Activated CD4-positive, alpha-beta T cell treated with anti-CD3 and anti-CD28 coated beads, Interleukin-2, amount 50 U/mL, for 24 hours (primary cell): ENCODE measurements at places on chromosomes 4 and X.

DNA sequence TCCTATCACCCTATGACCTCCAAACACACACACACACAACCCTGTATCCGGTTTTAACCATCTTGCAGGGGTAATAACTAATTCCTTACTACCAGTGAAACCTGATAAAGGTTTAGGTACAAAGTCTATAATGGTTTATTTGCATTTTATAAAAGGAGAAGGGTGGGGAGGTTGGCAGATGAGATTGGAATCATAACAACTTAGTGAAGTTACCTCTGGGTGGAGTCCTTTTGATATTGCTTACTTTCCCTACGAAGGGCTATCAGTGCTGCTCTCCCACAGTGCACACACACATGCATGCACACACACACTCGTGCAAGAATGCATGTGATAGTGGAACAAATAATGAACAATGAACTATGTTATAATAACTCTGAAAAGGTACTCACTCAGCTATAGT is 56.1 kb downstream of the CCSER1 start:
- DNase-seq: no peak

DNA sequence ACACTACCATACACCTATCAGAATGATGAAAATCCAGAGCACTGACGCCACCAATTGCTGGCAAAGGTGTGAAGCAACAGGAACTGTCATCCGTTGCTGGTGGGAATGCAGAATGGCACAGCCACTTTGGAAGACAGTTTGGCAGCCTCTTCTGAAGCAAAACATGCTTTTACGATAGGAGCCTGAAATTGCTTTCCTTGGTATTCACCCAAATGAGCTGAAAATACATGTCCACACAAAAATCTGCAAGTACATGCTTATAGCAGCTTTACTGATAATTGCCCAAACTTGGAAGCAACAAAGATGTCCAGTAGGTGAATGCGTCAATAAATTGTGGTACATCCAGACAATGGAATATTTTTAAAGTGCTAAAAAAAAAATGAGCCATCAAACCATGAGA is 322.8 kb upstream of the FAT1 start:
- no peak for DNase-seq

DNA sequence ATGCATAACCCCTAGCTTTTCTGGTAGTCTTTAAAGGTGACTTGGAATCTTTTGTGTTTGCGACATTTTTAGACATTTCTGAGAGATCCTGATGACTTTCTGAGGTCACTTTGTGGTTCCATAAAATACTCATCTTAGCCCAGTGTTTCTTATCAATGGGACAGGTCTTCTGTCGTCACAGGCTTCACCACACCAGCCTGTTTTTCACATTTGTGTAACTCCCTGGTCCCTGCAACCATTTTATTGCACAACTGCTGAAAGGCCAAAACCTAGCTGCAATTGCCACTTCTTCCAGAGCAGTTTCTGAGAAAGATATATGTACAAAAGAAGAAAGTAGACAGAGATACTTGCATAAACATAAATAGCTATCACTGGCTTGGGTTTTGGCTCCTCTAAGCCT is 120.9 kb downstream of the IL15 start:
- no peak for DNase-seq

DNA sequence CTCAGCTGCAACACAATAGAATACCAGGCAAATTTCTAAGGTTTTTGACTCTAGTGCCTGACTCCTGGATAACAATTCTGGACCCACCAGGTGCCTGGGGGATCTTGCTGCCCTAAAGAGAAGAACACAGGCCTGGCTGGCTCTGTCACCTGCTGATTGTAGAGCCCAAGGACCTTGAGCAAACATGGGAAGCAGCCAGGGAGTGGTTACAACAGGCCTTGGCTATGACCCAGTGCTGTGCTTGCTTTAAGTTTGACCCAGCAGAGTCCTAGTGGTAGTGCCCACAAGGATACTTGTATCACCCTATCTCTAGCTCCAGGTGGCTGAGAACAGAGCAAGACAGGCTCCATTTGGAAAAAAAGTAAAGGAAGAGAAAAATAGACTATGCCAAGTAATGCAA is 176.8 kb upstream of the DCAF12L2 start:
- DNase-seq: no peak

DNA sequence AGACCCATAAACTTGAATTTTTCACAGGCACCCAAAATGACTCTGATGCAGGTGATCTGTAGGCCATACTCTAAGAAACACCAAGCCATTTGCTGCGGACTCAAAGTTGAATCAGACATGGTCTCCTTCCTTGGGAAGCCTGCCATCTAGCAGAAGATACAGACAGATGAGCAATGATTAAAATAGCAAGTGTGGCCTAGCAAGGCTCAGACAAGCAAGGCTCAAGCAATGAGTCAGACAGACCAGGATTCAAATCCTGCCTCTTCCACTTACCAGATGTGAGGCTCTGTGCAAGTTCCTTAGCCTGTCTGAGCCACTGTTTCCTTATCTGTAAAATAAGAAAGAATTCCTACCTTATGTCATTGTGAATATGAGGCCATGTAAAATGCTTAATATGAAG is 2.3 kb downstream of the CCDC149 start:
- DNase-seq: no peak

DNA sequence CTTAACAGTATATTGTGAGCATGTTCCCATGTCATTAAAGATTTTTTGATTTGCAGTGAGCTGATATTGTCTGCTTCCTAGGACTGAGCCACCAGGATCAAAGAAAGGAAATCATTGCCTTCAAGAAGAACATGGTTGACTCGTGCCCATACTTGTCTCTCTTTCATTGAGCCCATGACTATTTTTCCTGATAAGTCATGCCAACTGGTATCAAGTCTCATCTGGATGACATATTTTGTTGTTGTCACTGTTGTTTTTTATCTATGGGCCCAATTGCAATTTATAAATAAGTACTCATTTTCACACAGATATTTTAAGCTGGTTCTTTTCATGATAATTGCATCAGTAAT is 10.2 kb upstream of the RHOH start:
- DNase-seq: no peak

DNA sequence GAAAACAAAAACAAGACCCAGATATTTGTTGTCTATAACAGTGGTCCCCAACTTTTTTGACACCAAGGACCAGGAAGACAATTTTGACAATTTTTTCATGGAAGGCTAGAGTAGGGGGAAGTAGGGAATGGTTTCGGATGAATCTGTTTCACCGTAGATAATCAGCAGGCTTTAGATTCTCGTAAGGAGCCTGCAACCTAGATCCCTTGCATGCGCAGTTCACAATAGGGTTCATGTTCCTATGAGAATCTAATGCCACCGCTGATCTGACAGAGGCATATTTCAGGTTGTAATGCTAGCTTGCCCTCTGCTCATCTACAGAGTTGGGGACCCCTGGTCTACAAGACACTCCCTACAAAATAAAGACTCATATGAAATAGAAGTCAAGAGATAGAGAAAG is 229.8 kb downstream of the NDST4 start:
- no peak for DNase-seq

DNA sequence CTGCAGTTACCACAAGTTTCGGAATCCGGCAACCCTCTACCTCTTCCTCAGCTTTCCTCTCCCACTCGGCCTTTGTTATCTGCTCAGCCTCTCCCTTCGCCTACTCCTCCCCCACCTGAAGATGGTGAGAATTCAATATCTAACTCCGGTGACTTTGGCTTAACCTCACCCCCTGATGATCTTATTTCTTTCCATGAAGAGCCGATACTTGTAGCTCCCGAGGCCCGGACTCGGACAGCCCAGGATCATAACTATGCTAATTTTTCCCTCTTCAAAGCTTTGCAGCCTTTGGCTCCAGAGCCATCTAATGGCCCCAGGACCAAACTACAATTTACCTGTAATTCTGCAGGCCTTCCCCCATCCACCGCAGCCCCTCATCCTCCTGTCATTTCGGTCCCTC is 32.0 kb upstream of the MGST2 start:
- DNase-seq: no peak

DNA sequence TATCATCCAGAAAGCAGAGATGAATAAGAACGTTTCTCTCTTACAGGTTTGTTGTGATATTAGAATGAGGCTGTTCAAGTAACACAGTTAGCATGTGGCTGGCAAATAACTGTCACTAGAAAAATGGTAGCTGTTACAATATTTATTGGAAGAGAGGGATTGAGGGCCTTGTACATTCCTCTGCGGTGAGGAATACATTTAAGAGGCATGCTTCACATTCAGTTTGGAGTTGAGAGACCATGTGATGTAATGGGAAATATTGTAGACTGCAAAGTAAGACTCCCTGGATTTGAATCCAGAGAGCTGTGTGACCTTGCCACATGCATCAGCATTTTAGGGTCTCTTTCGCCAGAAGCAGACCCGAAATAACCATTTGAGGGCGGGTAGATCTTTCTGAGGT is 104.8 kb upstream of the KIT start:
- DNase-seq: no peak

DNA sequence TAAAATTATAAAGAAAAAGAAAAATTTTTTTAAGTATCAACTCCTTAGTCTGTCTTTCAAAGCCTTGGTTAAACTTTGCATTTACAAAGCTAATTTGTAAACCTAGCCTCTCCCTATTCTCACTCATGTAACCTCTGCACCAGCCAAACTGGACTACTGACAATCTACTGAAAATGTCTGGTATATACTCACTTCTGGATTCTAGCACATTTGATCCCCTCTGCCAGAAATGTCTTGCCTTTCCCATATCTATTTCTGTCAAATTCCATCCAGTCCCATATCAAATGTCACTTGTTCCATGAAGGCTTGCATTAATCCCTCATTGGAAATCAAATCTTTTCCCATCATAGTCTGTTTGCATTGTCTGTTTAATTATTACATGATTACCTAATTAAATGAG is 105.8 kb upstream of the KLHL13 start:
- no peak for DNase-seq

DNA sequence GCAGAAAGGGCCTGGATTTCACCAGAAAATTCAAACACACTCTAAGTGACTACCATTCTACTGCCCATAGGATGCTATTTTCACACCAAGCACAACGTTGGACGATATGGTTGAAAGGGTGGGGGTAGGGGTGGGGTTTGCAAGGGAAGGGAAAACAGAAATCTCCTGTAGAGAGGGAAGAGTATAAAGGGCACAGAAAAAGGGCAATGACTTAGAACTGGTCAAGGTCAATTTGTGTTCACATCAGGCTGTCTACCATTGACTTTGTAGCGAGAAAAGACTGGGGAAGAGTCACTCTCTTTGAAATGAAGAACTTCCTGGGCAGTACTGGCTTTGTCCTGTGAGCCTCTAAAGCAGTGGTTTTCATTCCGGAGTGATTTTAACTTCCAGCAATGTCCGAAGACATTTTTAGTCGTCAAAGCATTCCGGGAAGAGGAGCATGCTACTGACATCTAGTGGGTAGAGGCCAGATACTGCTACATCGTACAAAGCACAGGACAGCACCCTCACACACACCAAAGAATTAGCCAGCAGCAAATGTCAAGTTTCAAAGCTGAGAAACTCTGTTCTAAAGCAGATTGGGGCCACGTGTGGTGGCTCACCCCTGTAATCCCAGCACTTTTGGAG is 48.4 kb upstream of the SLC7A3 start:
- no peak for DNase-seq

GRCh38 chrX:68936126-68936525 is 107.3 kb downstream of the EFNB1 start:
- DNase-seq: no peak

GRCh38 chr4:87589531-87589930 is 18.8 kb upstream of the DSPP start:
- no peak for DNase-seq

DNA sequence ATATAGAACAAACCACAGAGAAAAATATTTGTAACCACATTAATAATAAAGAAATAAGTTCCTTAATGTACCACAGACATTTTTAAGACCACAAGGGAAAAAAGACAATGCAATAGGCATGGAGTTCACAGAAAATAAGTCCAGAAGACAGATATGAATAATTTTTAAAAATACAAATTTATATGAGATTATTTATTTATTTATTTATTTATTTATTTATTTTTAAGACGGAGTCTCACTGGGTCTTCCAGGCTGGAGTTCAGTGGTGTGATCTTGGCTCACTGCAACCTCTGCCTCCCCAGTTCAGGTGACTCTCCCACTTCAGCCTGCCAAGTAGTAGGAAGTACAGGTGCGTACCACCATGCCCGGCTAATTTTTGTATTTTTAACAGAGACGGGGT is 53.7 kb downstream of the THAP9 start:
- no peak for DNase-seq
